ENCODE measurements at places on chromosomes 7 and 10. TPM values are rescaled to one million over a fixed set of nuclear protein-coding genes. Genes with fewer than 3 reads are reported as not detected.

GRCh38 chr10:97771055-97771891 is 526 bp downstream of the SFRP5 start:
- no peak for DNase-seq

PPP1R3C gene
- total RNA-seq: 1.7 TPM

LIPF gene
- not detected for total RNA-seq

DNA sequence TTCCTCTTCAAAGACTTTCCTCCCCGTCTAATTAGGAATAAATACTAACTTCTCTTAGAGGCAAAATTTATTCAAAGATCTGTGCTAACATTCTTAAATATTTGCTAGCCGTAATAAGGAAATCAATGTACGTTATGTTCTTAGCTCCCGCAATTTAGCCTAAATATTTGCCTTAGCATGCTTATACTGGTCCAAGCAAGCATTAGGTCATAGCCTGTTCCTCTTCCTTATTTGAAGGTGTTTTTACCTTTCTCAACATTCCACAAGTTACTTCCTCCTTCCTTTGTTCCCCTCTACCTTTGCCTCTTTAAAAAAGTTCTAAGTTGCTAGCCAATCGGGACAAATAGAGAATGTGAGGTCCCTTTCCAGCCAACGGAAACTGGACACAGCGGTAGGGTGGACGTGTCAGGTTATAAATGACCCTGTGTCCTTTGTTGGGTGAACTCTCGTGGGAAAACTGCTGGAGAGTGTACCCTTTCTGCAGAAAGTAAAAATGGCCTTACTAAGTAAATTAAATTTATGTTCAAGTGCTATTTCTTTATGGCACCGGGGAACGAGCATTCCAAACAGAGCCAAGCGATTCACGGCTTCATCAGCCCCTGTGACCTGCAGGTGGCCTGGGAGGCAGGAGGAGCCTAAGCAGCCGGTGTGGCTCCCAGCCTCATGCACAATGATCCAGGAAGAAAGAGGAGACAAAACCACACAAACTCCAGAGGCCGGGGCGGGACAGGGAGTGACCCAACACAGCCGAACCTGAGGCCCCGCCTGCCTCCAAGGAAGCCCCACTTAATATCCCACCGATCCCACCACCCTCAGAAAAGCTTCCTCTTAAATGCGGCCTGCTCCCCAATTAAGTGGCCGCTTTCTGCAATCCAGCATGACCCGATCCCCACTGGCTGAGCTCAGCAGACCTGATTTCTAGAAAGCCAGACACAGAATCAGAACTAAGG is 67.0 kb downstream of the ZRANB1 start:
- no peak for DNase-seq

EPO gene
- total RNA-seq: 0.95 TPM

DNA sequence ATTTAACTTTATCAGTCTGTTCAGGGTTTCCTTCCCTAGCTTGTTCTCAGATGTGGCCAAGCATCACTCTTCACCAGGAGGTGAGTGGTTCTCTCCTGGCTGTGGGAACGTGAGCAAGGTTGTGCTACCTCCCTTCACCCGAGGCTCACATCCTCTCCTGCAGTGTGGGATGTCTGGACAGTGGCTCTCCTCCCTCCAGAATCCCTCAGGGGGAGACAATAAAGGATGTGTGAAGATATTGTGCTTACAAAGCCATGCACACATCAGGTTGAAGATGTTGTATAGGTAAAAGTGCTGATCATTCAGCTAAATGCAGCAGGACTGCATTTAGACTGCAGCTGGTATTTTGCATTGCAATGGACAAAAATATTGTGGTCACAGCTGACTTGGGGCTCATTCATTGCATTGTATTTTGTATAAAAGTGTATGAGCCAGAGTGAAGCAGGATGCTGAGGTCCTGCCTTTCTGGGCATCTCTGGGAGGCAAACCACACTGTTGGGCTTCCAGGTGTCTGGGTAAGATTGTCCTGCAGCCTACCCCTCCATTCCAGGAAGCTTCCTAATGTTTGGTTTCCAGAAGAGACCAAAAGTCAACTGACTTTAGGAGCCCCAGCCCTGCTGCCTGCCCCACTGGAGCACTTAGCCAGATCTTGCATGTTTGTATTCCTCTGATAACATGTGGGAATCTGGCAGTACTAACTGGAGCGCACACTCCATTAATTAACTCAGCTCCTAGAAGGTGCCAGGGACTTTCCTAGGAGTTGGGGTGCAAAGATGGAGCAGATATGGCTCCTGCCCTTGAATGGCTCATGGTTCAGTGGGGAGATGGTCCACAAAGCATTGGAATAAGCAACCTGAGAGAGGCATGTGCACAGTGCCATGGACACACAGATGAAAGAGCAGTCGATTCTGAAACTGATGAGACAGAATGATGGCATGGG is 292.5 kb upstream of the ZNF32 start:
- DNase-seq: no peak

PNLIPRP3 gene
- not detected for total RNA-seq

DNA sequence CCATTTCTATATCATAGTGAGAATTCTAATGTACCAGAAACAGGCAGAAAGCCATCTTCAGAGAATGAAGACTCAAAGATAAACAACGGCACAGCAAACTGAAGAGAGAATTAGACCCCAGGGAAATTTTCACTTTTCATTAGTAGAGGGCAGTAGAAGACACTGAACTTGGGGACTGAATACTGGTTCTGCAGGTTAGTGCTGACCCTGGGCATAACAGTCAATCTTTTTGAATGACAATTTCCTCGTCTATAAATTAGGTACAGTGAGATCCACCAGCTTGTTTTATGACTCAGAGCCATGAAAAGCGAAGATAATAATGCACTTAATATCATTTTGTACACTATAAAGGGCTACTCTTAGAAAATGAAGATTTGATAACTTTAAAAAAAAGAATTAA is 13.7 kb downstream of the FKBP14 start:
- DNase-seq: no peak

CRYGN gene
- 1.0 TPM for total RNA-seq

DNA sequence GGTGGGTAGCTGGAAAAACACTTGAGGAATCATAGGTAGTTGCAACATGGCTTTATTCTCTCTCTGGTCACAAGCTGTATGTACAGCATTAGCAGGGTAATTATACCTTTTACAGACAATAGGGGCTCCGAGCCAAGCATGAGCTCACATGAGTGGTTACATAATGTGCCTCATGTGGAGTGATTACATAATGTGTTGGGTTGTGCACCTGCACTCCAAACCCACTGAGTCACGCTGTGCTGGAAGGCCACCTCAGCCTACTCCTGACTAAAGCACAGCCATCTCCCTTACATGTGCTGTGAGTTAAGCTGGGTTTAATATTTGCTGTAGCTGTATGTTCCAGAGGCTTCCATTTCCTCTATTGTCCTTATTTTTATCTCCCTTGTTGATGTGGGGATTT is 348.7 kb upstream of the SEMA3C start:
- no peak for DNase-seq

ANXA8 gene
- not detected for total RNA-seq

MXI1 gene
- 8.8 TPM for total RNA-seq

HMX2 gene
- total RNA-seq: 1.3 TPM

DNA sequence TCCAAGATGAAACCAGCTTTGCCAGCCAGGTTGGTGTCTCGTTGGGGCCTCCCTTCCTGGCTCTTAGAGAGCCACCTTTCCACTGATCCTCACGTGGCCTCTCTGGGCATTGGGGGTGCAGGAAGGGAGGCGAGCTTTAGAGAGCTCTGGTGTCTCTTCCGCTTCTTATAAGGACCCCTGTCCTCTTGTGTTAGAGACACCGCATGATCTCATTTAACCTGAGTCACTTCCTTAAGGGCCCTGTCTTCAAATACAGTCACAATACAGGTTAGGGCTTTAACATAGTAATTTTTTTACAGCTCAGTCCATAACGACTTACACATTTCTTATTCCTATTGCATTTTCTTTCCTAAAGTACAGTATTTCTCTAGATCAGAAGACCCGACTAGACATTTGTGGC is 535.8 kb downstream of the SDK1 start:
- DNase-seq: no peak

GRCh38 chr7:8601121-8601520 is 167.7 kb downstream of the NXPH1 start:
- DNase-seq: no peak

MAP3K8 gene
- total RNA-seq: 5.6 TPM

NET1 gene
- 117 TPM for total RNA-seq

DNA sequence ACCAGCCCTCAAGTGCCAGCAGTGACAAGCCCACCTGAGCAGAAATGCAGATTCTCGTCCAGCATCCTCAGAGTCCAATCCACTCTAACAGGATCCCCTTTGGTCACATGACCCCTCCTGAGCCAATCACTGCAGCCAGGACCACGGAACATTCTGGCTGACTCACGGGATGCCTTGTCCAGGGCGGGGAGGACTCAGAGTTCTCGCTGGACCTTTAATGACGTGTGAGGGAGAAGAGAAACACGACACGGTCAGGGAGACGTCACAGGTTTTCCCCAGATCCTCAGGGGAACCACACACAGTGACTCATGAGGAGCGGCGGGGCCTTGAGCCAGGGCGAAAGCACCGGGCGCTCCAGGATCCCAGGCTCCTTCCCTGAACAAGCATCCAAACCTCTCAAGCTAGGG is 155.7 kb downstream of the PTPRN2 start:
- DNase-seq: no peak

DNA sequence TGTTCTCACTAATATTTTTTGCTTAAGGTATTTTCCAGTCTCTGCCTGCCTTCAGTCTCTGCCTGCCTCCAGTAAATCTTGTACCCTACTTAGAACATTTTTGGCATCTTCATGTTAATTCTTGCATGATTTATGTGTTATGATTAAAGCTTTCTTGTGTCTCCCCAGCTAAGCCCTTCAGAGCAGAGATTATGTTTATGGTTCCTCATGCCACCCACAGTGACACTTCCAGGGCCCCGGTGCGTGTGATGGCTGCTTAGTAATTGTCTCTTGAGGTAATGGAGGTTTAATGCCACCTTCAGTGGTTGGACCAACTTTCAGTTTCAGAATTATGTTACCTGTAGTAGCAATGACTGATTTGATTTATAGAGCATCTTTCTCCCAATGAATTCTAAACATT is 70.6 kb upstream of the MET start:
- DNase-seq: no peak

GRCh38 chr7:154463794-154464193 is 411.6 kb downstream of the DPP6 start:
- DNase-seq: no peak

GRCh38 chr7:74051629-74052410 is 23.8 kb downstream of the ELN start:
- no peak for DNase-seq

FBXO24 gene
- total RNA-seq: 0.59 TPM

DNA sequence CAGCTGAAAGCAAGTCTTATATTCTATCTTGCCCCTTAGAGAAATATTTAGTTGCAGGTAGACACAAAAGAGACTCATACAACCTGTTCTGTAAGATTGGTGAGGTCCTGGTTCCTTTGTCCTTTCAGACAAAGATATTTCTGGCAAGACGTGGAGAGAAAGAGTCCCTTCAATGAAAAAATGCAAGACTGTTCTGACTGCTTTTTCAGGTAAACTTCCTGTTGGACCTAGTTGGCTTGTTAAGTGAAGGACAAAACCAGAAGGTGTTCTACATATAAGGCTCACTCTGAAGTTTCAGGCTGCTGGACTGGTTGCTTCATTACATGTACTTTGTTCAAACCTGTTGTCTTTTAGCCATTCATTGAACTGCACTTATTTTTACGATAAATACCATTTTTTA is 119.0 kb upstream of the PTPRZ1 start:
- no peak for DNase-seq

TWIST1 gene
- total RNA-seq: 0.31 TPM

TAS2R41 gene
- total RNA-seq: not detected

GRCh38 chr7:116138202-116138801 is 72.0 kb upstream of the TES start:
- DNase-seq: no peak

GRCh38 chr7:116540743-116541142 is 15.9 kb downstream of the CAV1 start:
- DNase-seq: no peak

GRCh38 chr10:108562105-108562504 is 1361.2 kb downstream of the XPNPEP1 start:
- DNase-seq: no peak

DNA sequence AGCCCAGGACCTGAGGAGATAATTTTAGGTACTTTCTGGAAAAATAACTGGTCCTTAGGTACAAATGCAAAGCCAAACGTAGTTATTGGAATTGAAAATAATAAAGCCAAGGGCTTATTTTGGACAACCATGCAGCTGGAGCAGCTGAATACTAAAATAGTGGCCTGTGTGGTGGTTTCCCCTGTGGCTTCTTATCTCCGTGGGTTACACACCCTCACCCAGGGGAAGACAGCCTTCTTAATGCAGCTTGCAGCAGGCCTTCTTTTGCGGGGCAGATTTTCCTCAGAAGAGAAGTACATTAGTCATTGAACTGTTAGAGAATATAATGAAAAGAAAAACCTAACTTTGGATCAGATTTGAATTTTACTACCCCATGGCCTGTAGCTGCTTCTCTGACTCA is 133.5 kb downstream of the ST7 start:
- DNase-seq: no peak

RELN gene
- total RNA-seq: 0.02 TPM

GRCh38 chr10:12158111-12158510 is 28.6 kb downstream of the SEC61A2 start:
- no peak for DNase-seq

GFRA1 gene
- total RNA-seq: 2.0 TPM

GRCh38 chr7:76327610-76328009 is 25.1 kb downstream of the HSPB1 start:
- no peak for DNase-seq

ZPBP gene
- total RNA-seq: not detected

- no peak for DNase-seq
Observed at GRCh38 chr10:4294271-4294670, 509.3 kb upstream of the KLF6 start.

INMT gene
- 0.84 TPM for total RNA-seq
